ENCODE measurements at places on chromosomes 2 and 18.

DNA sequence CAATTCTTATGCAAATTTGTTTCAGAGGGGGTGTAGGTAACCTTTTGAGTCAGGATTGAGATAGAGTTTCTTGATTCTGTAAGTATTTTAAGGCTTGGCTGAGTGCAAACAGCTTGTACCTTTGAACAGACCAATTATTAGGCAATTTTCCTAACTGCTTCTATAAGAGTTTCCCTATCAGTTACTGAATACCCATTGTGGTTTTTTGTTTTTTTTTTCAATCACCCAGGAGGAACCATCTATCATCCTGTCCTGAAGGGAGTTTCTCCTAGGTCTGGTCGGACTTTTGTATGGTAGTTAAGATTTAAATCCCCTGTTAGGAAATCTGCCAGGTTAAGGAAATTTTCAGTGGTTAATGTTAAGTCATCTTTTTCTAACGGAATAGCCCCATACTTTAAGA, 319.4 kb upstream of the SLC39A10 start:
- no peak for DNase-seq

DNA sequence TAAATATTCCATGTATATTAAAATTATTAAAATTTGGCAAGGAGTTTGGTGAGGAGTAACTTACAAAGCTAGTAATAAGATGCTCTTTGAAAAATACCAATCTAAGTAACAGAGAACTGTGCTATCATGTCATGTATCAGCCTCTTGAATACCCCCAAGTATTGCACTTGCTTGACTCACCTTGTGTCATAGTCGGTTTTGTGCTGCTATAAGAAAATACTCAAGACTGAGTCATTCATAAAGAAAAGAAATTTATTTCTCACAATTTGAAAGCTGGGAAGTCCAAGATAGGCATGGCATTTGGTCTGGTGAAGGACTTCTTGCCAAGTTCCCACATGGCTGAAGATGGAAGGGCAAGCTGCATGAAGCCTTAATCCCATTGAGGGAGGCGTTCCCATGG, 179.2 kb downstream of the MEMO1 start:
- DNase-seq = no peak

DNA sequence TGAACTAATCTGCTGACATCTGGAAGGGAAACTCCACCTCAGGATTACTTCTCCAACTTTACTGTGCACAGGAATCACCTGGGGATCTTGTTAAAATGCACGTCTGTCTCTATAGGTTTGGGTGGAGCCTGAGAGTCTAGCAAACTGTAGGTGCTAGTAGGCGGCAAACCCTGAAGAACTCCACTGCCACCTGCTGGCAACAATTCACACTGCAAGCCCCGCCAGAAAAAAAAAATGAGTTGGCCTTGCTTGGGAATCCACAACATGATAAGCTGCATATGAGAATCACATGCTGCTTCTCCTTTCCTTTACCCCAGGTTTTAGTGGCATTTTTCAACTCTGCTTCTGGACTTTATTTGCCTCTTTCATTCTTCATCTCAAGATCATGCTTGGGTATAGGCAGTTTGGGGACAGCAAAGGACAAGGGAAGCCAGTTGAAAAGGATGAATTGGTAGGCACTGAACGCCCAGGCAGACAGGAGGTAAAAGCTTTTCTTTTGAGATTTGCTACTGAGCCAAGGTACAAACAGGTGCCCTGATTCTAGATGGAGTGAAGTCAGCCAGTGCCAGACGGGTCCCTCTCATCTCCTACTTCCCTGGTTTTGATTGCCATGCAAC, 88.8 kb downstream of the VIT start:
- DNase-seq = peak; percentile 92

DNA sequence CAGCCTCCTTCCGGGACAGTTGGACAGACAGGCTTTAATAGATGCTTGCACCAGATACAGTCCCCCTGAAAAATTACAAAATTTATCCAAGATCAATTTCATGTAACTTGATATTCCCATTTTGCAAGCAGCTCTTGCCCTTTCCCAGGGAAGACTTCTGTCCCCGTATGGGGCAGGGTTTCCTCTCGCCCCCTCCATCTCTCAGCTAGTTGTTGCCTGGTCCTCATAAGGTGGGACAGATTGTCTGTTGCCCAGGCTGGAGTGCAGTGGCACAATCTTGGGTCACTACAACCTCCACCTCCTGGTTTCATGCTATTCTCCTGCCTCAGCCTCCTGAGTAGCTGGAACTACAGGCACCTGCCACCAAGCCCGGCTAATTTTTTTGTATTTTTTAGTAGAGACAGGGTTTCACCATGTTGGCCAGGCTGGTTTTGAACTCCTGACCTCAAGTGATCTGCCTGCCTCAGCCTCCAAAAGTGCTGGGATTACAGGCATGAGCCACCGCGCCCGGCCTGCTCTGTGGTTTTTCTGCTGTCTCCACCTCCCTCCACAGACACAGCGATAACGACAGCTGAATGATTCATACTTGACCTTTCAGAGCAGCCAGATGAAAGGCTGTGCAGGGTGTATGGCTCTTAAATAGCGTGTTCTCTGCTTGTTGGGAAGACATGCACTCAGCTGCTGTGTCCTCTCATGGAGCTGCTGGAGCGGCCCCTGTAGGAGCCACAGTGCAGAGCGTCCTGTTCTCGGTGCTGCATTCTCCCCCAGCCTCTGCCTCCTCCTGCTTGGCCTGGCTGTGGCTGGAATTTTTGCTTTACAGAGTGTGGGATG, 61.4 kb downstream of the TTC39C start:
- no peak for DNase-seq

GRCh38 chr2:5365871-5366461, 326.2 kb upstream of the SOX11 start:
- peak; percentile 88 for DNase-seq

DNA sequence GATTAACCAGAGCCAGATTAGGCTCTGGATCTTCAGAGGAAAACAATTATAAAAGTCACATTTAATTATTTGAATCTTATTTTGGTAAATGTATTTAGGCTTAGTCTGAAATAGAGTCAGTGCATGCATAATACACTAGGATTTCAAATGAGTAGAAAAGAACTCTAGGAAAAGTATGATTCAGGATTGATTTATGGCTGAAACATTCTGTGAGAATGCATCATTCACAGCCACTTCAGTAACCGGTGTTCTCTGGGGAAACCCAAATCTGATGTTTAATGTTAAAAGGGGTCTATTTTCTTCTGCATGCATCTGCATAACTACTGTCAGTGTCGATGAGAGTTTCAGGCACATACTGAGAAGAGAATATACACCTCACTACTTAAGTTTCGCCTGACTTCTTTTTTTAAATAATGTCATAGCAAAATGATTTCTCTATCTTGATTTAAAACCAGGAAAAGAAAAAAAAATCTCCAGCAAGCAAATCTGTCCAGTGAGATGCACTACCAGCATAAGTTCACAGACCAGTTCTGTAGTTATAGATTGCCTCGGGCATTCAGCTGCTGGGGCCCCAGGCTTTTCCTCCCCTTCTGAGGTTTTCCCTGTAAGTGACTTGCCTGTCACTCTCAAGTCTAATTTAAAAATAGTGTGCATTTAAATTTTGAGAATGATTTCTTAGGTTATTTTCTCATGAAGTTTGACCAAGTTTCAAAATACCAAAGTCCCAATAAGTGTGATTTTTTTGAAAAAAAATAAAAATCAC, 501.5 kb downstream of the NR4A2 start:
- DNase-seq = no peak

DNA sequence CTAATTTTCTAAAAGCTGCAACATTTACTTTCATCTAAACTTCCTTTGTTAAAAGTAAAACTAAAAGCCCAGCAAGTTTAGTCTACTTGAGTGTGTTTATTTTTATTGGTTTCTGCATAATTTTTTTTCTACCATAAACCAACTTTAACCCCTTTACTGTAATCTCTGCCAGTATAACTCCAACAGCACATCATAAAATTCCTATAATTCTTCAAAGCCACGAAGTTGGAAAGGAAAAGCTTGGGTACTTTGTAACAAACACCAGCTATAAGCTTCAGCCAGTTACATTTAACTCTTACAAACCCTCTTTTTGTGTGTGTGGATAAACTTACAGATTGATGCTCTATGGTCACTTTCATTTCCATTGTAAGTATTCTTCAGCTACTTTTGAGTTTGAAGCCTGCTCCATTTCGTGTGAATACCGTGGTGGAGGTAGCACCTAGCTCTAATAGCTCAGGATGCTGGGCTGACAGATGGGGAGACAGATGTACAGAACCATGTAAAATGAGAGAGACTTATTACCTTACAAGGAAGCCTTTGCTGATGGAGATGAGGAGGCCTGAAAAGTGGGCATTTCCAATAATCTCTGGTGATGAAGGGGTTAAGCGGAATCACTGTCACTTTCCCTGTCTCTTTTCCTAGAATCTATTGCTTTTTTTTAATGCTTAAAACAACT, 42.5 kb downstream of the ZEB2 start:
- no peak for DNase-seq

GRCh38 chr2:218883491-218884490, 3.1 kb downstream of the WNT10A start:
- DNase-seq = no peak

DNA sequence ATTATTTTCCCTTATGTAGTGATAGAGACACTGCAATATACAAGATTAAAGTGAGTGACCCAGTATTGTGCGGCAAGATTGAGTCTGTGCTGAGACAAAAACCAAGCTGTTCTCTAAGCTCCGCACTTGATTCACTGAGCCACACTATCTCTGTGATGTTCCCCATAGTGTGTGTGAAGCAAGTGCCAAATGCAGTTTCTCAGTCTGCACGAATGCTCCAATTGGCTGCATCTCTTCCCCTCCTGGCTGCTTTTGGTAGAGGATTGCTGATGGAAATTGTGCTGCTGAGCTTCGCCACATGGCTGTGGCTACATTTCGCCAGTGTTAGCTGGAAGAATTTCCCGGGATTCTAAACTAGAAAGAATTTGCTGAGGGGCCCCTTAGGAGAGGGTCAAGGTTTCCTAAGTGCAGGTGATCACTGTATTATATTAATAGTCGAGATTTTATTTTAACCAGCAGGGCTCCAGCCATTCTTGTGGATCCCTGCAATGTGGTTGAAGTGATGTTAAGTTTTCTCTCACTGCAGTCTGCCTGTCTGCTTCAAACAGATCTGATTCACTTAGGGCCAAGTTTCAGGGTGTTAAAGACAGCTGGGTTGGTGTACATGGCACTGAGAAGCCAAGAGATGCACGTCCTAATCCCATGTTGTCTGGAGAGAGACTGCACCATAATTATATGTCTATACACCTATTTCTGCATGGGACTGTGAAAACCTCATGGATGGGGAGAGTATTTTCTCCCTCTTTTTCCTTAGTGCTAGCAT, 317.2 kb downstream of the DCC start:
- no peak for DNase-seq

DNA sequence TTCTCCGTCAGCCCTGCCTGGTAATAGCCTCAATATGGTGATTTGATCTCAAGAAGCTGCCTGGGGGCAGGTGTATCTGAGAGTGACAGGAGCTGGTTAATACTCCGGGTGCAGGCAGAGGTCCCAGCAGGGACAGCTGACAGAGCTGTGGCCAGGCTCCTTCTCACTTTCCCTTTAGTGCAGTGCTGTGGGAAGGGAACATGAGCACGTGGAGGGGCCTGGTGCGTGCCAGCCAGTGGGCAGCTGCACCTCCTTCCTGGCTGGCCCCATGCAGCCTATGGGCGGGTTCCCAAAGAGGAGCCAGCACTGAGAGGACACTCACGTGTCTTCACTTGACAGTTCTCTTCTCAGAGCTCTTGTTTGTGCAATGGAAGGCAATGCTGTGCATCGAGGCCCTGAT, 9.1 kb downstream of the CNNM4 start:
- no peak for DNase-seq

DNA sequence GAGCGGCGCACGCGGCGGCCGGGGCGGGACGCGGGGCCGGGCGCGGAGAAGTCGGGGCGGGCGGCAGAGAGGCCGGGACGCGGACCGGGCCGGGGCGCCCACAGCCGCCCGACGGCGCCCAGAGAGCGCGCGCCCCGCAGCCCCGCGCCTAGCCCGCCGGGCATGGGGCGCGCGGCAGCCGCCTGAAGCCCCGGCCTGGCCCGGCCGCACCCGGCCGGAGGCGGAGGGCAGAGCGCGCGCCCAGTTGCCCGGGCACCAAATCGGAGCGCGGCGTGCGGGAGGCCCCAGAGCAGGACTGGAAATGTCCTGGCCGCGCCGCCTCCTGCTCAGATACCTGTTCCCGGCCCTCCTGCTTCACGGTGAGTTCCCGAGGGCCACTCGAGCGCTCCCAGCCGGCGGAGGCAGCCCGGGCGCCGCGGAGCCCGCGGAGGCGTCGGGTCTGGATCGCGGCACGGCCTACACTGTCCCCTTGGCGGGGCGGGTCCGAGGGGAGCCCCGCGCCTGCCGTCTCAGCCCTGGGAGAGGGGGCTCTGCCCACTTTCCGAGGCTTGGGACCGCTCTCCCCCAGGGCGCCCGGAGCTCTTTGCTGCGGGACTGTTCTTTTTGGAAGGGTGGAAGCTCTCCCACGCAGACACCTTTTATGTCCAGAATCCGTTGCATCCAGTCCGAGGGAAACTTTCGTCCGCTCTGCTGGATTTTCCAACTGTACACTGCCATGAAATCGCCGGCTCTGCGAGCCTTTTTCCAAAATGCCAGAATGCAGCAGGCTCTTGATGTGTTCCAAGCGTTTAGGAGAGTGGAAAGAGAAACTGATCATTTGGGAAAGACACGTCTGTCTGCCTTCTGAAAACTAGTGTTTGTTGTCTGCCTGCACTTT, 484 bp downstream of the APCDD1 start:
- no peak for DNase-seq

GRCh38 chr2:140882671-140883620, 1247.9 kb downstream of the LRP1B start:
- DNase-seq = no peak

DNA sequence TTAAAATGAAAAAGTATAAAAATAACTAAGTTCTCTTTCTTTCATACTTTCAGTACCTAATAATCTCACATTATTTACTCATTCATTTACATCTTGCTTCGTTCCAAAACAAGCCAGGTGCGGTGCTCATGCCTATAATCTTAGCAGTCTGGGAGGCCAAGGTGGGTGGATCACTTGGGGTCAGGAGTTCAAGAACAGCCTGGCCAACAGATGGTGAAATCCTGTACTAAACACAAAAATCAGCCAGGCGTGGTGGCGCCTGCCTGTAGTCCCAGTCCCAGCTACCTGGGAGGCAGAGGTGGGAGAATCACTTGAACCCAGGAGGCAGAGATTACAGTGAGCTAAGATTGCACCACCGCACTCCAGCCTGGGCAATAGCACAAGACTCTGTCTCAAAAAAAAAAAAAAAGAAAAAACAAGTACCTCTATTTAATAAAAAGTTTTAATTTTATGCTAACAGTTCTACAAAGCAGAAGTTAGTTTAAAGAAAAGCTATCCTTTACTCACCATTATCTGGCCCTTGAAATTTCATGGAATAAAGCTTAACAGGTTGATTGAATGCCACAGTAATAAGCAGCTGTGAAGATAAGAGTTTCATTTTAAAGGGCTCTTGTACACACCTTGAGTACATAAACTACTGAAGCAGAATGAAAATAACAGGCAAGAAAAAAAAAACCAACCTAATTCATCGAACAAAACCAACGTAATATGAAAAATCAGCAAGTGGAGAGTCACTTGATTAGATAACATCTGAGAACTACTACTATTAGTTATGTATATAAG, 22.5 kb downstream of the TXNL1 start:
- no peak for DNase-seq

GRCh38 chr18:63848159-63848558, 39.3 kb upstream of the SERPINB2 start:
- DNase-seq = no peak

Measured in osteocyte (in vitro differentiated cells).